HuH-7 (cell line): ENCODE measurements at places on chromosomes 3 and 15.

DNA sequence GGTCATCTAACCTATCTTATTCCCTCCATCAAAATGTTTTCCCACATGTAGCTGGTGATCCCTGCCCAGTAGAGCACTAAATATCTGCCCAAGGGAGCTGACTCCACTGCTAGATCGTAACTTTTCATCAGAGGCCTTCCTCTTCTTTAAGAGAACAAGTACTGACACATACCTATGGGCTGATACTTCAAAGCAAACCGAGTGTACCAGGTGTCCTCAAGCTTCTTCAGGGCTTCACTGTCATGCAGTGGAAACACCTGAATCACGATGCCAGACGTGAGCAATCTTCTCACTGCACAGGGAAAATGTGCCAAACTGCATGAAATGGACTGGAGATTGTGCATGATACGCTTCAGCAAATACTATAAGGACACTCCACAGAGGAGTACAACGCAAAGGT lies 41.6 kb downstream of the ANO10 start:
- no peak for DNase-seq

GRCh38 chr3:14788644-14789043 lies 30.1 kb upstream of the FGD5 start:
- no peak for DNase-seq

DNA sequence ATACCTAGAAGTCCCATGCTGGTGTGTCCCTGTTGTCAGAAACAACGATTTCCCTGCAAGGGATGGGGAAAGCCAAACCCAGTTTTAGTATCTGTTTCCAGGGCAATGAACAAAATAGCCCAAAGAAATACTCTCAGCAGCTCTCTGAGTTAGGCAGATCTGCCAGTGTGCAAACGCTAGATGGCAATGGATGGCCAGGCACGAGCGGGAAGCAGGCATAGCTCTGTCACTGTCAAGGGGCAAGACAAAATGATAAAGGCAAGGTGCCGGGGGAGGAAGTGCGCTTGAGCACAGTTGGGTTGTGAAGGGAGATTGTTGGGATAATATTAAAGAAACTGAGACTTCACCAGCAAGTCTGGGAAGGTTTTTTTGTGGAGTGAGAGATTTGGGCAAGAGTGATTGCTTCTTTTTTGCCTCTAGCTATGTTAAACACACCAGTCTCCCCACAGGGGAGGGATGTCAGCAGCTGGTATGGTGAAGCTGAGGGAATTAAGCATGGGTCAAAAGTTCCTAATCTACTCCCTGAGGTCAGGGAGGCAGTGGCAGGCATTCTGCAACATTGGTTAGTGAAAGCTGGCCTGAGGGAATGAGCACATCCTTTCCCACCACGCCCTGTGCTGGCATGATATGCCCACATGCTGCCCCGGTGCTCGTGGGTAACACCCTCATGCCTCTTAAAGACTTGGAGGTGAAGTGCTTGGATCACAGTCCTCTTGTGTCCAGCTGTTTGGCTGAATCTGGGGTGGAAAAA lies 117.5 kb downstream of the PDCD6IP start:
- peak; percentile 30 for DNase-seq

DNA sequence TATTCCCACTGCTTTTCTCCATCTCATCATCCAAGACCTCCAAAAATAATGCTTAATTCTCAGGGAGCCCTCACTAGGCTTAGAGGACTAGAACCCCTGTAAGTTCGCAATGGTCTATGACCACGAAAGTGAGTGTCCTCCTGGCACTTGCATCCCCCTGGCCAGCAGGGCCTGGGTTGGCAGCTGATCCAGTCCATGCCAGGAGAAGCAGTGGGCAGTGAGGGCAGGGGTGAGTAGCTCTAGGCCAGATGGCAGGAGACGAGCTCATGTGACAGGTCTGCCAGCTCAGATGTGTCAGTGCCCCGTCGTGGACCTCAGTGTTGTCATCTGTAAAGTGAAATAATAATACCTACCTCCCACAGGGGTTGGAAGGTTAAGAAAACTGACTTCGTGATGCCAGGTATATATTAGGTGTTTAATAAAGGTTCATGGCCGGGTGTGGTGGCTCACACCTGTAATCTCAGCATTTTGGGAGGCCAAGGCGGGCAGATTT lies 11.1 kb downstream of the GP5 start:
- DNase-seq = no peak

DNA sequence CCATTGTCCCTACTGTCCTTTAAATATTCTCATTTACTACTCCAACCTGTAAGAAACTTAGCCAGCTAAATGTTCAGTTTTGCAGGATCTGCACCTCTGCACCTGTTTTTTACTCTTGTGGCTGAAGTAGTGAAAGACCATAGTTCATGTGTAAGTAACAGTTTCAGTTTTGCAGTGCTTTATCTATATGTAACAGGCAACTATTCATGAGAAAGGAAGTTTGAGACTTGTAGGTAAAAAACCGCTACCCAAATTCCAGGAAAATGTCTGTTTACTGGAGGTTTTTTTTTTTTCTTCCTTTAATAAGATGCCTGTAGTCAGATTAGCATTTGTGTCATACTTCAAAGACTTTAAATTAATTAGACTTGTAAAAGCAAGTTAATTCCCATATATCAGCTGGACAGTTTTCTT lies 25.4 kb upstream of the MBNL1 start:
- DNase-seq = no peak

DNA sequence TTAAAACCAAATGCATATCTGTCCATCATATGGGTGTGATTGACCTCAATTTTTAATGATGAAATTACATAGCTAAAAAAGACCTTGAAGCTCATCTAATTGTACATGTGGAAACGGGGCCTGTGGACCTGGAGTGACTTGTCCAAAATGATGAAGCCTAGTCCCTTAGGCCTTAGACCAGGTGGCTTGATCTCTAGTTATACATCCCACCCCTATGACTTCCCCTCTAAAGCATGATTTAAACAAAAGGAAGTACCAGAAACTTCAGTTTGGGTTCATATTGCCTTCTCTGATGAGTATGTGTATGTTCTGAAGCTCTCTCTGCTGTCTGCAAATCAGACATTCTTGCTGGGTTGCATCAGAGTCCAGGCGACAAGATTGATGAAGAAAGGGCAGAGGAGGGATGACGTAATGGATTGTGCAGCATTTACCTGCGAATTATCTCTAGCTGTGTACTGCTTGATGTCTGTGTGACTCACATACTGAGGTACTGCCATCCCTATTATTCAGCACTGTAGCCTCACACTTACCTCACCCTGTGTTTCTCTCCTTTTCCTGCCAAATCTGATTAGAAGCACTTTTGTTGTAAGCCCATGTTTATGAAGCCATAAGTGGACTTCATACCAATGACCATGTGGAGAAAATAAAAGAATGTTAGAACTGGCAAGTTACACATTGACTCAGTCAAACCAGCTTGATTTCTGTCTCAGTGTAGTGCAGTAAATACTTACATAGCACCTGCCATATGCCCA lies 111.5 kb downstream of the FILIP1L start:
- DNase-seq = peak; percentile 38

GRCh38 chr3:16199769-16200168 lies 25.3 kb downstream of the GALNT15 start:
- no peak for DNase-seq

- no peak for DNase-seq
Observed at GRCh38 chr15:58517252-58517681, 85.5 kb downstream of the LIPC start.

DNA sequence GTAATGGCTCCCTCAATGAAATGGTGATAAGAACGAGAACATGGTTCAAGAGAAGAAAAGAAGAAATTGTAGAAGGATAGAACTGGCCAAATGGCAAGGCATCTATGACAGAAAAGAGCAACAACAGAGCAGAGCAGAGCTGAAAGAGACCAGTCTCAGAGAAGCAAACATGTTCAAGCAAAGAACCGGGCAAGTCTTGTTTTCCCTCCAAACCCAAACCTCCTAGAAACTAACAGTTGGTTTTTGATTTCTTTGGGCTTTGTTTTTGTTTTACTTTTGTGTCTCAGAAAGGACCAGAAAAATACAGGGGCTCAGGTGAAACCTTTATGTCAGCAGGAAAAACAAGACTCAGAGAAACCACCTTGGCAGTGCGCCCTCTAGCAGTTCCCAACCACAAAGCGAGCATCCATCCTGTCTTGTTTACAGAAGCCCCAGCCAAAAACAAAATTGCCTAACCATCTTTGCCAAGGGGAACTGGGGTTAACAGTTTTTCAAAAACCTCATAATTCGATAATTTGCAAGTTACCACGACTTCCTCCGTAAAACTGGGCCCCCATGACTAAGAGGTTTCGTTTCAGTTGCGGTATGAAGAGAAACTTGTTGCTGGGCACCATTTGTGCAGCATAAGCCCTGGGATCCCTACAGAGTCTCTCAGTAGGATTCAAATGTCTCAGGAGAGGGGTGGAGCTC lies 159.2 kb upstream of the SLC24A5 start:
- DNase-seq = no peak

GRCh38 chr3:157573281-157573680 lies 70.1 kb upstream of the VEPH1 start:
- no peak for DNase-seq

DNA sequence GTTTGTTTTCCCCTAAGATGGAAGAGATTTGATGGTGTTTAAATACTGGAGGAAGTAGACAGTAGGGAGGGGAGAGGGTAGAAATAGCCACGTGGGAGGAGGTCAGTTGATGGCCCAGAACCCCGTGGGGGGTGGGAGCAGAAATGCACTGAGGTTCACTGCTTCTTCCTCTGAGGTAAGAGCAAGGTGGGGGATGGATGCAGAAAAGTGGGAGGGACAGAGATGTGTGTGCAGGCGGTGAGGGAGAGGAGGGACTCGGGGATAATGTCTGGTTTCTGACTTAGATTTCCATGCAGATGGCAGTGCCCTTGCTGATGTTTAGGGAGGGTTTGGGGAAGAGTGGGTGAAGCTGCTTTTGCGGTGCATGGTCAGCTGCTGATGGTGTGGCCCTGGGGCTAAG lies 102.9 kb downstream of the ARNT2 start:
- no peak for DNase-seq

- DNase-seq = no peak
Observed at GRCh38 chr15:42020713-42021273, at the start of gene PLA2G4E. Gene PLA2G4E (minus strand): TSS chr15:42021042. CDS start chr15:42021030, 12 bp downstream.

GRCh38 chr15:39199076-39199475 lies 381.8 kb upstream of the THBS1 start:
- no peak for DNase-seq

GRCh38 chr3:15171096-15171495 lies 35.0 kb upstream of the CAPN7 start:
- DNase-seq = peak; percentile 97

GRCh38 chr15:31497838-31498237 lies 171.2 kb downstream of the KLF13 start:
- DNase-seq = no peak

DNA sequence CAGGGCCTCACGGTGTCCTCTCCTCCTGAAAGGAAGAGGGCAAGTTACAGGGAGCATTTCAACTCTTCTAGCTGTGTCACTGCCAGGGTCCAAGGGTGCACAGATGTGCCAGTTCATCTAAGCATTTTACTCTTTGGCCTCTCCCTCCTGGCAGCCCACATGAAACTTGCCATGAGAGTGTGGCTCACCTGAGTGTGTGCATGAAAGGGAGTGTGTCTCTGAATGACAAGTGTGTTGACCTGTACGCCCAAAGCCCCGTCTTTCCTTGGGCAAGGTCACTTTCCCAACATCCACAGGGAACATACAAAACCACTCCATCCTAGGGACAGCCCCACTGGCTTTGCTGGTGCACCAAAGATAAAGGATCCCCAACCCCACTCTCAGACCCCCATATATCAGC lies 280.0 kb downstream of the NTRK3 start:
- DNase-seq = no peak

GRCh38 chr15:27601239-27601960 lies 497.7 kb downstream of the OCA2 start:
- DNase-seq = no peak

- no peak for DNase-seq
Observed at GRCh38 chr3:17322106-17322793, 420.2 kb downstream of the TBC1D5 start.

- DNase-seq = no peak
Observed at GRCh38 chr15:66038387-66039116, 169.3 kb downstream of the RAB11A start.

DNA sequence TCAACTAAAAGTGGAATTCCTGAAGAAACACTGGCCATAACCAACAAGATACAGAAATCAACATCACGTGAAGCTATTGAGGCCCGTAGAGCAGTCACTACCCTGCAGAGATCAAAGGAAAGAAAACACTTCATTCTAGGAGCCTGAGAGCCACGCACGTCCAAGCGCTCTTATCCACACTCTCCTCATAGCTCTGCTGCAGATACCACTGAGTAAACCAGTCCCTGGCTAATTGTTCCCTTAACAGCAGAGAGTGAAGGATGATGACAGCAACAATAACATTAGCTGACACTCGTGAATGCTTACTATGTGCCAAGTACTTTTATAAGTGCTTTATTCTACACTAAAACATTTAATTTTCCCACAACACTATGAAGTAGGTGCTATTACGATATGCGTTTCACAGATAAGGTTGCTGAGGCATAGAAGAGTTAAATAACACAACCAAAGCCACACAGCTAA lies 271.0 kb upstream of the GADL1 start:
- no peak for DNase-seq
